ENCODE measurements at places on chromosomes 7 and 10.
A peak's percentile ranks its signal among the peaks of the same experiment; 100 is the strongest.

- no peak for DNase-seq
Measured at GRCh38 chr10:122098924-122099323, 110.0 kb downstream of the TACC2 start.

GRCh38 chr10:88158526-88159122 lies 295.2 kb downstream of the PTEN start:
- DNase-seq = peak; percentile 20

DNA sequence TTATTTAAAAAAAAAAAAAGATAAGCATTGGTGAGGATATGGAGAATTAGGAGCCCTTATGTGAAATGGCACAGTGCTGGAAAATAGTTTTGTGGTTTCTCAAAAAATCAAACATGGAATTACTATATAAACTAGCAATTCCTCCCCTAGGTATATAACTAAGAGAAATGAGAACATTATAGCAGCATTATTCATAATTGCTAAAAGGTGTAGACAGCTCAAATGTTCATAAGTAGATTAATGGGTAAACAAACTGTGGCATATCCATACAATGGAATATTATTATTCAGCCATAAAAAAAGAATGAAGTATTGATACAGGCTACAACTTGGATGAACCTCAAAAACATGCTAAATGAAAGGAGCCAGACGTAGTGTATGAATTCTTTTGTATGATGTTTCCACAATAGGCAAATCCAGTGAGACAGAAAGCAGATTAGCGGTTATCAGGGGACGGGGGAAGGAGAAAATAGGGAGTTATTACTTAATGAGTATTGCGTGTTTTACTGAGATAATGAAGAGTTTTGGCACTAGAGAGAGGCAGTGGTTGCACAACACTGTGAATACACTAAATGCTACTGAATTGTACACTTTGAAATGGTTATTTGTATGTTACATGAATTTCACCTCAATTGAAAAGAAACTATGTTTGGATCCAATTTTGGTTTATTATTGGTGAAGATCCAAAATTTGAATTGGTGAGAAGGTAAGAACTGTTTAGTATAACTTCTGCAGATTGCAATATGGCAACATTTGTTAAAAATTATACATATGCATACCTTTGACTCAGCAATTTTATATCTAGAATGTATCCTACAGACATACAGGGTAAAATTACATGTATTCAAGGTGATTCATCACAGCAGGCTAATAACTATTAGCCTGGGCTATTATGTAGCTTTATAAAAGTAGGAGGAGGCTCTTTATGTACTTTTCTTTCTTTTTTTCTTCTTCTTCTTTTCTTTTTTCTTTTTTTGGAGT lies 69.7 kb downstream of the VCL start:
- no peak for DNase-seq

GRCh38 chr7:154699417-154699816 lies 303.5 kb downstream of the PAXIP1 start:
- no peak for DNase-seq

DNA sequence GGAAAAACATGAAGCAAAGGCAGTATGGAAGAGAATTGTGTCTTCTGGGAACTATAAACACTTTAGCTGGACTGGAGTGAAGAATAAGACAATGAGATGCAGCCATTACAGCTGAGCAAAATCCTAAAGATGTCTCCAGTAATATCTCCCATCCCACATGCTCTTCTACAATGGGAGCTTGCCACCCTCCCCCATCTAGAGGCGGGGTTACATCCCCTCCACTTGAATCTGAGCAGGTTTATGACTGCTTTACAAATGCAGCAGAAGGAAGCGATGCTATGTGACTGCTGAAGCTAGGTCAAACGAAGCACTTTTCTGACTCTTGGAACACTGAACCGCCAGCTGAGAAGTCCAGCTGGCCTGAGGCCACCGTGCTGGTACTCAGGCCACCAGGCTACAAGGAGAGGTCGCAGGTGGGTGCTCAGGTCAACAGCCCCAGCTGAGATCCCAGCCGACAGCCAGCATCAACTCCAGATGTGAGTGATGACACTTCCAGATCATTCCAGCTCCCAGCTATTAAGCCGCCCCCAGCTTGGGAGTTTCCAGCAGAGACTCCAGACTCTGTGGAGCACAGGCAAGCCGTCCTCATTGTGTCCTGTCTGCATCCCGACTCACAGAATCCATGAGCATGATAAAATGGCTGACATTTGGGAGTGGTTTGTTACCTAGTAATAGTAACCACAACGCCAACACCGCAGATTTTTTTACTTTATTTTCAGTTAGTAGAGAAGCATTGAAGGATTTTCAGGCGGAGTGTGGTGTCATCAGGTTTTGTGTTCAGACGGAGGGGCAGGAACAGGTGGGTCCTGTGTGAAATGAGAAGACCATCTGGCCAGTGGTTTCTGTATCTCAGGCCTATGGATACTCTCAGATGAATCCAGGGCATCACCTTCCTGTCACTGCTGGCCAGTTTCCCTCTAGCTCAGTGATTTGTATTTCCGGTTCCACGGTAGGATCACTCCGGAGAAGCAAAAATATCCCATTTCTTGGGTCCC lies 89.3 kb downstream of the NPY start:
- DNase-seq = no peak

DNA sequence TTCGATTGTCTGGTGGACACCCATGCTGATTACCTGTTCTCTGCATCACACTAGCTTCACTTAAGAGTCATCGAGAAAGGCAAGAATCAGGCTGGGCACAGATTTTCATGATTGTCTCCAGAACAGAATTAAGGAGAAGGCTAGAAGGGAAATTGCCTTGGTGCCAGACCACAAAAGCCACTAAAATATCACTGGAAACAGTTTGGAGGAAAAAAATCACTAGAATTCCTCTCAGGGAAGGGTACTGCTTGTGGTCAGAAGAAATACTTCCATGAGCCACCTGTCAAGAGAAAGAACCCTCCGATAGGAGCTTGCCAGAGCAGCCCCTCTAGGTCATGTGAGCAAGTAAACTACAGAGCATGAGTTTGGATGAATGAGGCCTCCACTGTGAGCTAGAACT lies 269.3 kb upstream of the TEX47 start:
- DNase-seq = no peak

GRCh38 chr10:72039377-72039776 lies 49.0 kb downstream of the SPOCK2 start:
- no peak for DNase-seq

GRCh38 chr10:33494694-33495265 lies 160.3 kb upstream of the NRP1 start:
- no peak for DNase-seq

GRCh38 chr7:80611353-80611752 lies 27.1 kb upstream of the CD36 start:
- peak; percentile 22 for DNase-seq

GRCh38 chr10:59839576-59839975 lies 66.8 kb downstream of the CCDC6 start:
- peak; percentile 69 for DNase-seq

DNA sequence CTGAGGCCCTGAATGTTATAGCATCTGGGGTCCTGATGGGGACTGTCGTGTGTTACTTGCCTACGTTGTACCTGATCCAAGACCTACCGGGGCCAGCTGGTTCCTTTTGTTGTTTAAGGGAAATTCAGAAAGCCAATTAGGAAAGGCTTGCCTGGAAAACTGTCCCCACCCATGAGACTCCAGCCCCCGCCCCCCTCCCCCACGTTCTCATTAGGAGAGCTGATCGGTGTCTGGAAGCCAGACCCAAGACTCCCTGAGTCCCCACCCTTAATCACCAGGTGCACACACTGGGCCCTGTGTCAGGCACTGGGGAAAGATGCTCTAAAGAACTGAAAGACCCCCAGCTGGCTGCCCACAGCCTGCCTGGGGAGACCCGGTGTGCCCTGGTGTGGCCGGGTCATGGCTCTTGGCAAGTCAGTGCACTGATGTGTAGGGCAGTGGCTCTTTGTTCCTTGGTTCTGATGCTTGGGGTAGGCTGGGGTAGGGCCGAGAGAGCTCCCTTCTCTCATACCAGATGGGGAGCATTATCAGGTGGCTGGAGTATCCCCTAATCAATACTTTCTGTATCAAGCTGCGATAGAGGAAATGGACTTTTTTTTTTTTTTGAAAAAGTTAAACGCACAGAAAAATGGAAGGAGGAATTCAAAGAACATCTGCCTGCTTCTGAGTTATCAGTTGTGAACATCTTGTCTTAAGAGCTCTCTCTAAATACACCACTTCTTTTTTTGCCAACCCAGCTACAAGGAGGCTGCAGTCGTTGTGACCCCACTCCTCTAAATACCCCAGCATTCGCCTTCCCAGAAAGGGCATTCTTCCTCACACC lies 16.9 kb downstream of the TSPAN15 start:
- no peak for DNase-seq

DNA sequence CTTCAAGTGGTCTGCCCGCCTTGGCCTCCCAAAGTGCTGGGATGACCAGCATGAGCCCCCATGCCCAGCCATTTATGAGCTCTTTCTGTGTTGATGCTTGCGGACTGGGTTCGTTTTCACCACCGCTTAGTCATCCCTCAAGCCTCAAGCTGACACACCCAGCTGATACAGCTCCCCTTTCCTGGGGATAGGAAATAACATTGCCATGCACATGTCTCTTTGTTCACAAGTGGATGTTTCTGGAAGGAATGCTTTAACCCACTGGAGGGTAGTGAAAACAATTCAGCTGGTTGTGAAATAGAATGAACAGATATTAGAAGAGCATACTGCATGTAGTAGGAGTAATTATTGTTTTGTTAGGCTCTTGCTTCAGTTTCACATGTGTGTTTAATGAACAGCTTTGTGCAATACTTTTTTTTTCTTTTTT lies 8.5 kb upstream of the METTL27 start:
- peak; percentile 100 for DNase-seq

GRCh38 chr10:74558403-74558802 lies 268.0 kb upstream of the KAT6B start:
- DNase-seq = no peak

DNA sequence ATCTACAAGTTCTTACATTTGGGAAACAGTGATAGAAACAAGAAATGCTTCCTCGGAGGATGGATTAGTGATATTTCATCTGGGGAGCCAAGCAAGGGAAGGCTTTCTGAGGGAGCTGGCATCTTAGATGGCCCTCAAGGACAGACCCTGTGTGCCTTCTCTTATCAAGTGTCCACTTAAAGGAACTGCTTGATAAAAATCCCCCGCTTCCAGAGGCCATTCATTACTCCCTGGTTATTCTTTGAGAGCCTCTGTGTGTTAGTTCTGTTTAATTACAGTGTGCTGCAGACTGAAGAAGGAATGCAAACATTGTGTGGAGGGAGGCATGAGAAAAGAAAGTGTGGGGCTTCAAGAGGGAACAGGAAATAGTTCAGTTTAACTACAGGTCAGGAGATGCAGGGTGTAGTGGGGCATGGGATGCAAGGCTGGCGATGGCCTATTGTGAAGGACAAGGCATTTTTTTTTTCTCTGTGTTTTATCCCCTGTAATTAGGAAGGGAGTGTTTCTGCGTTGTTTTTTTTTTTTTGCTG lies 145.4 kb downstream of the SNX10 start:
- DNase-seq = no peak

DNA sequence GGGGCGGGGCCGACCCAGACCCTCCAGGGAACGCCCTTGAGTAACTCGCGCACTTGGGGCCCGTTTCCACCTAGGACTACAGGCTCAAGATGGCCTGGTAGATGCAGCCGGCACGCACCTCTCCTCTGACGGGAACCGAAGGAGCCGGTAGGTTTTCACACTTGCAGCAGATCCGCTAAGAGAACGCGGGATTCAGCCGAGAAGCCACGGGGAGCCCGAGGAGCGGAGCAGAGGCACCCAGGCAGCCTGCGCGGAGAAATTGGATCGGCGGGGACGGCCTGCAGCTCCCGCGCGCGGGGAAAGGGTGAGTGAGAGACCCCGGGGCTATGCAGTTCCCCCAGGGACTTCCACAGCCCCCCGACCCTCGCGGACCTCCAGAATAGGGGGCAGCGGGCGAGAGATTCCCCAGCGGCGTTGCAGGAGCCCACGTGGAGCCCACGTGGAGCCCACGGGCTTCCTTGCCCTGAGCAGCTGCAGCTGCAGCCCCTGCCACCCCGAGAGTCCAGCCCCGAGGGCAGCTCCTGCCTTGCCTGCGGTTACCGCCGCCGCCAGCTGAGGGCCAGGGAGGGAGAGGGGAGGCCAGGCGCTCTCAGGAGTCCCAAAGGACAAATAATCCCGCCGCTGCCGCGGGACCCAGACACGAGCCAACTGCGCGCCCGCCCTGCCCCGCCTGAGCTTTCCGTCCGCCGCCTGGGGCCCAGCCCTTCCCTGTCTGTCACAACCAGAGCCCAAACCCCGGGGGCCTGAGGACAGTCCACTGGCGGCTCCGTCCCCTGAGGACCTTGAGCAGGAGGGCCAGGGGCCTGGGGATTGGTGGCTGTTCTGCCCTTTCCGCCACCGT lies 13.1 kb downstream of the IFT22 start:
- DNase-seq = peak; percentile 23

- no peak for DNase-seq
Measured at GRCh38 chr7:140677496-140677895, 4.8 kb downstream of the ADCK2 start.

DNA sequence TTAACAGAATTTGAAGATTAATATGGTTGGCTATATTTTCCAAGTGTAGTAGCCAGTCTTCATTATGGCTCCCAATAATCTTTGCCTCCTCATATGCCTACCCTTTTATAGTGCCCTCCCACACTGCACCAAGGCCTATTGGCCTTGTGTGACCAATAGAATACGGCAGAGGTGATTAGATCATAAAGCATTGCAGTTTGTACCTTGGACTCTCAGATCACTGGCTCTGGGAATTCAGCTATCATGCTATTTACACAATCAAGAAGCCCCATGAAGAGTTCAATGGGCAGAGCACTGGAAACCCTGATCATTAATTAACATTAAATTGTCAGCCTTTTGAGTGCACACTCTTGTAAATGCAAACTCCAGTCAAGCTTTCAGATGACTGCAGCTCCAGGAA lies 154.5 kb upstream of the MAGI2 start:
- DNase-seq = no peak

DNA sequence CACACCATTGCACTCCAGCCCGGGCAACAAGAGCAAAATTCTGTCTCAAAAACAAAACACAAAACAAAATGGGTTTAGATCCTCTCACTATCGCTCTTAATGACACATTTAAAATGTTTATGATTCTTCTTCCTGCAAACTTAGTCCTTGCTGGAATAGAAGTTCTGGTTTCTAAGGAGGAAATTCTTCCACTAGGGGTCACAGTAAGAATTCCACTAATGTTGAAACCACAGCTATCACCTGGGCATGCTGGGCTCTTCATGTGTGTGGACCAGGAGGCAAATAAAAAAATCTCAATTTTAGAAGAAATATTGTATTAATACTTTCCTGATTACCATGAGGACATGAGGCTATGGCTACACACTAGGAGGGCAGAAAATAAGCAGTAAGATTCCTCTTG lies 915.8 kb downstream of the TYW1 start:
- DNase-seq = no peak

GRCh38 chr10:75170215-75170614 lies 40.4 kb upstream of the VDAC2 start:
- DNase-seq = no peak

GRCh38 chr10:47287805-47288204 lies 12.2 kb upstream of the GDF10 start:
- no peak for DNase-seq

- no peak for DNase-seq
Measured at GRCh38 chr7:68078157-68078710, 1081.6 kb downstream of the TYW1 start.
